ENCODE measurements at places on chromosomes 5 and 9. TPM values are rescaled to one million over a fixed set of nuclear protein-coding genes. Genes with fewer than 3 reads are reported as not detected.
A peak's percentile ranks its signal among the peaks of the same experiment; 100 is the strongest.

DNA sequence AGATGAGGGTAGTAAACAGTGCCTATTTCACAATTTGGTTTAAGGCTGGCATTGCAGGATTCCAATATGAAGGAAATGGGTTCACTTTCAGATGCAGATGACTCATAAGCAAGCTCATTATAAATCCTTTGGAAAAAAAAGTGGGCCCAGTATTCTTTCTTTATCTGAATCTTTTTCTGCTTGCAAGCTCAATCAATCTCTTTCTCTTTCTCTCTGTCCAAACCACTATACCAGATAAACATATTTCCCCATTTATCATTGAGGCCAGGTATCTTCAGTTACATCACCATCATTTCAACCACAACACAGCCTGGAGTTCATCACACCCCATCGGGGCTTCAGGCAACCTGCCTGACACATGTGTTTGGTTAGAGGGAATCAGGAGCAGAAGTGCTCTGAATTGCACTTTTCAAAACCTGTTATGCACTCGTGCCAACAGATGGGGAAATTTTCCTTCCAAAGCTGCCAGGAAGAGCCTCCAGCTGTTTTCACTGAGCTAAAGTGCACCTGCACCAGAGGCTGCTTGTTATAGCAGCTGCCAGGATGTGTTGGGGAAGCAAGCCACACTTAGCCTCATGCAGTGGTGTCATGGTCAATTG is 30.0 kb upstream of the MAMDC2 start:
- no peaks in the 10 kb centered on the region for H3K36me3 ChIP-seq
- peak; percentile 72 for DNase-seq
- H3K4me1 ChIP-seq, result peaks cover 3% of the 10 kb centered on the region
- no peak overlapping the region for H3K4me3 ChIP-seq
- no peaks in the 10 kb centered on the region for H3K27me3 ChIP-seq

GRCh38 chr5:32098291-32098690 is 75.8 kb downstream of the GOLPH3 start:
- DNase-seq, result no peak
- no peaks in the 10 kb centered on the region for H3K36me3 ChIP-seq
- H3K27ac ChIP-seq, result peak overlapping the region; percentile 19

DNA sequence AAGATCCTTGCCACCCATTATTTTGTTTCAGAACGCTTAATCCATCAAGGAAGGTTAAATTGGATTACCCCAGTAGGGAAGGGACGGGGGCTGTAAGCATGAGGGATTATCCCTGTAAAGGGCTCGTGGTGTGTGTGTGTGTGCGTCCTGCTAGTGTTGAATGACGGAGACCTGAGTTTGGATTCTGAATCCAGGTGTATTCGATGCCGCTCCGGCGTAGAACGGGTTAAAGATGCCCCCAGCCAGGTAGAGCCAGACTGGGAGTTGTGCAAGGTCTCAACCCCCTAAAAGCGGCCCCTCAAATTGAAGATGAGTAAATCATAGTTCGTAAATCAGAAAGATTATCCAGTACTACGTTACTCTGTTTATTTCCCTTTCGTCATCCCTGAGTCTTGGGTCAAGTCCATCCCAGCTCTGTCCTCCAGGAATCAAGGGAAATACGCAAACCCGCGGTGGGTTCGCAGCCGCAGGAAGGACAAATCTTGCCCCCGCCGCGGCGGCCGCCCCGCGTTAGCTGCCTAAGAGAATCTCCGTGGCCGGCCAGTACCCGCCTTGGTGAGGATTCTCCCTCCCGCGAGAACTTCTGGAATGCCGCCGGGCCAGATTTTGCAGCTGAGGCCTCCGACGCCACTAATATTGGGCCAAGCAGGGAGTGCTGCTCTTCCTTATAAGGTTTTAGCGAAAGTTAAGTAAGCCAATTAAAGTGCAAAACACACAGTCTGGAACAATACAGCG is 586 bp upstream of the MTAP start:
- H3K36me3 ChIP-seq, result no peaks in the 10 kb centered on the region
- peak overlapping the region; percentile 83 for H3K4me3 ChIP-seq
- H3K4me1 ChIP-seq, result peaks cover 23% of the 10 kb centered on the region
- DNase-seq, result peak; percentile 24
- H3K27me3 ChIP-seq, result no peaks in the 10 kb centered on the region
- H3K27ac ChIP-seq, result peak overlapping the region; percentile 76

GRCh38 chr9:78386773-78387172 is 89.8 kb downstream of the PSAT1 start:
- no peaks in the 10 kb centered on the region for H3K36me3 ChIP-seq
- DNase-seq, result no peak
- H3K4me1 ChIP-seq, result no peaks in the 10 kb centered on the region
- H3K27me3 ChIP-seq, result no peaks in the 10 kb centered on the region
- no peak overlapping the region for H3K4me3 ChIP-seq

GLRA1 gene
- total RNA-seq, result not detected

Data from gastrocnemius medialis (tissue), 4 donors.